ENCODE measurements at places on chromosomes 1 and 21.

- peak; percentile 98 for DNase-seq
Observed at GRCh38 chr1:172532700-172533512, at the start of gene SUCO. Gene SUCO (plus strand): TSS chr1:172533150. CDS start chr1:172533436, 286 bp downstream.

GRCh38 chr1:145877923-145878486 lies 7.7 kb downstream of the ANKRD35 start:
- no peak for DNase-seq

DNA sequence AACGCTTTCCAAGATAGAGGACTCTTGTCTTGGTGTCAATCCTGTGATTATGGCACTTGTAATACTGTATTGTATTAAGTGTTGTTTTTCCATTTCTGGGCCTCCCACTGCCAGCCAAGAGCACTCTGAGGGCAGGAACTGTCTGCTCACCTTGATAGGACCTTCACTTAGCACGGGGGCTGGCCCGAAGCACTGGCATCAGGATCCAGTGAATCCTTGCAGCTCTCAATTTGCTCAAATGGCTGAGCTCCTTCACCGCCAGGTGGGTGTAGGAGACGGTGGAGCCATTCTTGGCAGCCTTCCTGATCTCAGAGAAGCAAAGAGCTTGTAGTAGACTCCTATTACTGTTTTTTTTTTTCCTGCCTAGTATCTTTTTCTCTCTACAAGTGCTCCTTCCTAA lies 17.7 kb downstream of the MECR start:
- no peak for DNase-seq

DNA sequence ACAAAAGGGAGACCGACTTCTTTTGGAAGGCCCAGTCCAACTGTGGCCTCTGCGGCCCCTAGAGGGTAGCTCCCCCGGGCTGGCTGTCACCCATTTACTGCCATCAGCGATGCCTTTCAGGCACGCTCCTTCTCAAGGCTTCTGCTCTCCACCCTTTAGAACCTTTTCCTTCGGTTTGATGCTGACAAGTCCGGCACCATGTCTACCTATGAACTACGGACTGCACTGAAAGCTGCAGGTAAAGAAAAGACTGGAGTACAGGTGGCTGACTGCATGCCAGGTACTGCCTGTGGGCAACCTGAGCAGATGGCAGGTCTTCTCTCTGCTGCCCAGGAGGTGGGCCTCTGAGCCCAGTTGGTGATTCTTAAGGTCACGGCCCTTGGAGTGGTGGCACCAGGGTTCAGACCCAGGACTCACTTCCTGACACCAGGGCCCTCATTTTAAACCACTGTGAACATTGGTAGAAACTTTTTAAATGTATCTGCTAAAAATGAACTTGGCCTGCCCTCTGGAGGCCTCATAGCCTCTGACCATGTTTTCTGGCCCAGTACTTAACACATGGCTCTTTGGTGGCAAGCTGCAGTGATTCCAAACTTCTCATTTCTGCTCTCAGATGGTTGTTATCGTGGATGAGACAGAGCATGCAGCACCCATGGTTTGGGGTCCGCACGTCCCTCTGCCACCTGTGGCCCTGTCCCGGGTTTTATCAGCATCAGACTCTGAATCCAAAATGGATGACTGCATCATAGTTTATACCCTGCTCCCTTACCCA lies 45.7 kb downstream of the CAPN9 start:
- no peak for DNase-seq

DNA sequence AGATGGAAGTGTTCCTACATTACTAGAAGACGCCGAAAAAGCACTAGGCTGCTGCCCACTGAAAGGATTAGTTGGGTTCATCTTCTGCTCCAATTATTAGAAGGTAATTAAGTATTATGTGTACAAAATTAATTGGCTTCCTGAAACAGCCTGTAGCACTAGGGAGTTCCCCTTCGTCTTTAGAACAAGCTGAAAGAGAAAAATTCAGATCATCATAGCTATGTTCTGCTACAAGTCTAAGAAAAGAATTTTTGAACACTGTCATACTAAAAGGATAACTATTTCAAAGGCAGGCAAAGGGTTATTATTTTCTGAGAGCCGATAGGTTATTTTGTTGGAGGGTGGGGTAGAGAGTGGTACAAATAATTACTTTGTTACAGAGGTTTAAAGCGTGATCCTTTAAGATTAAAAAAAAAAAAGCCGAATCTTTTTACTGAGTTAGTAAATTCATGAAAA lies at the start of gene MCM3AP:
MCM3AP (minus strand) TSS at position 406 of the 456 bp plus-strand sequence; CDS start at position 81, 325 bp downstream.
- no peak for DNase-seq

DNA sequence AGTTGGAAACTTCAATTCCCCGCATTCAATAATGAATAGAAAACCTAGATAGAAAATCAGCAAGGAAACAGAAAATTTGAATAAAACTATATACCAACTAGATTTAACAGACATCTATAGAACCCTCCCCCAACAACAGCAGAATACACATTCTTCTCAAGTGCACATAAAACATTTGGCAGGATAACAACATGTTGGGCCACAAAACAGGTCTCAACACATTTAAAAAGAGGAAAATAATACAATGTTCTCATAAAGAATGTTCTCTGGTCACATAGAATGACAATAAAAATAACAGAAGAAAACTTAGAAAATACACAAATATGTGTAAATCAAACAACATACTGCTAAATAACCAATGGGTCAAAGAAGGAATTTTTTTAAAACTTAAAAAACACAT lies 24.9 kb downstream of the ITGB3BP start:
- no peak for DNase-seq

- DNase-seq: no peak
Observed at GRCh38 chr1:26359981-26360806, 6.3 kb upstream of the CRYBG2 start.

DNA sequence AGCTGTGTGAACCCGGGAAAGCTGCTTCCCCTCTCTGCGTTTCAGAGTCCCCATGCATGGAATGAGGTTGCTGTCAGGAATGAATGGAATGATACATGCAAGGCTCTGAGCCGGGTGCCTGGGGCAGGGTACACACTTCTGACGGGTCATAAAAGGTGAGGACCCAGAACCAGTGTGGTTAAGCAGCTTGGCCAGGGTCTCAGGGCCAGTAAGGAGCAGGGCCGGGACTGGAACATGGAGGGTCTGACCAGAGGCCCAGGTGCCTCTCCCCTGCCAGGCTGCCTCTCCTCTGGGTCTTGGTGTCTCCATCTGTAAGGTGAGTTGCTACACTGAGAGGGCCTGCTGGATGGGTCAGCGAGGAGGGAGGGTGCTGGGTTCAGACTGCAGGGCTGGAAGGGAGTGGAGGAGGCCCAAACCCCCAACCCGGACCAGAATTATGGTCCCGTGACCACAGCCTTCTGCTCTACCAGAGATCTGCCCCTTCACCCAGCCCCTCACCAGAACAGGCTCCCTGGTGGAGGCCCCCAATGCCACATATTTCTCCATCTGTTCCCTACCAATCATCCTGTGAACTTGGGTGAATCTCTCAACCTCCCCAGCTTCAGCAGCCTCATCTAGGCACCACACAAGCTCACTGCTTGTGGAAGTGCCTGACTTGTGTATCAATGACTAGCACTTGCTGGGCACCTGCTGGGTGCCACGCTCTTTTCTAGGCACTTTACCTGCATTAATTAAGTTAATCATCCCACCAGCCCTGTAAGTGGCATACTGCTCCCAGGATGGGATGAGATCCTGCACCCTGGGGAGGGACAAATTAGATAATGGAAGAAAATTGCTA lies 16.2 kb upstream of the LRP8 start:
- no peak for DNase-seq

- DNase-seq: no peak
Observed at GRCh38 chr1:218135371-218135770, 149.7 kb upstream of the RRP15 start.

- DNase-seq: no peak
Observed at GRCh38 chr21:29080454-29080941, 7.0 kb upstream of the CCT8 start.

DNA sequence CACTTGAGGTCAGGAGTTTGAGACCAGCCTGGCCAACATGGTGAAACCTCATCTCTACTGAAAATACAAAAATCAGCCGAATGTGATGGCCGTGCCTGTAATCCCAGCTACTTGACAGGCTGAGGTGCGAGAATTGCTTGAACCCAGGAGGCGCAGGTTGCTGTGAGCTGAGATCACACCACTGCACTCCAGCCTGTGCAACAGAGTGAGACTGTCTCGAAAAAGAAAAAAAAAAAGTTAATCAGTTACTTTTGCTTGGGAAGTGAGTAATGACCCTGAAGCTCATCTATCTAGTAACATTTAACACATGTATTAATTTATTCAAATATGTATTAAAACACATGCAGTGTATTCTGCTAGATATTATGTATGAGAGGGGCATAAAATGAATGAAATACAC lies 49.4 kb downstream of the ZNF326 start:
- DNase-seq: no peak

DNA sequence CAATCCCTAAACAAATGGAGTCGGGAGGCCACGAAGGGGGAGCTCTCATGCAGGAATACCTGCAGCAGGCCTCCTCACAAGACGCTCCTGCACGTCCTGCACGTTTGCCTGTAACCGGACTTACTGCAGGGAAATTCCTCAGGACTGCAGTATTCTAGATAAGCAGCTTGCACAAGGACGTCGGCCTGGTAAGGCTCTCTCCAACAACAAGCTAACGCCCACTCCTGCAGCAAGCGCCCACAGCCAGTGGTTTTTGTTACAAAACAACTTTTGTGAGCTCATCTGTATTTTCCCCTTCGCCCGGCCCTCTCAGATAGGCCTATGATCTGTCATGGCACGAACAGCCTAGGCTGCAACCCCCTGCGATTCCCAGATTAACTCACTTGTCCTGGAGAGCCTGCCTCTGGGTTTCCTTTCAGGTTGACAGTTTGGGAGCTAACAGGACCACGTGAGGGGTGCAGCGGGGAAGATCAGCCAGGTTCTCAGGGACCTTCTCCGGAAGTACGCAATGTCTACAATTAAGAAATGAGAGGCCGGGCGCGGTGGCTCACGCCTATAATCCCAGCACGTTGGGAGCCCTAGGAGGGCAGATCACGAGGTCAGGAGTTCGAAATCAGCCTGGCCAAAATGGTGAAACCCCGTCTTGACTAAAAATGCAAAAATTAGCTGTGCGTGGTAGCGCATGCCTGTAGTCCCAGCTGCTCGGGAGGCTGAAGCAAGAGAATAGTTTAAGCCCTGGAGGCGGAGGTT lies 921 bp upstream of the MIB2 start:
- DNase-seq: no peak

- DNase-seq: peak; percentile 14
Observed at GRCh38 chr1:155106862-155107261, 20.8 kb upstream of the EFNA1 start.

- no peak for DNase-seq
Observed at GRCh38 chr1:245652660-245653427, 498.1 kb downstream of the KIF26B start.

GRCh38 chr1:86231076-86231475 lies 74.5 kb upstream of the COL24A1 start:
- DNase-seq: no peak

GRCh38 chr1:29981586-29982239 lies 741.7 kb downstream of the MATN1 start:
- no peak for DNase-seq

GRCh38 chr1:246728311-246728710 lies 4.1 kb downstream of the SCCPDH start:
- DNase-seq: no peak

GRCh38 chr1:23401313-23401712 lies 23.2 kb downstream of the TCEA3 start:
- no peak for DNase-seq

GRCh38 chr1:151050051-151050688 lies 2.6 kb downstream of the C1orf56 start:
- DNase-seq: no peak

DNA sequence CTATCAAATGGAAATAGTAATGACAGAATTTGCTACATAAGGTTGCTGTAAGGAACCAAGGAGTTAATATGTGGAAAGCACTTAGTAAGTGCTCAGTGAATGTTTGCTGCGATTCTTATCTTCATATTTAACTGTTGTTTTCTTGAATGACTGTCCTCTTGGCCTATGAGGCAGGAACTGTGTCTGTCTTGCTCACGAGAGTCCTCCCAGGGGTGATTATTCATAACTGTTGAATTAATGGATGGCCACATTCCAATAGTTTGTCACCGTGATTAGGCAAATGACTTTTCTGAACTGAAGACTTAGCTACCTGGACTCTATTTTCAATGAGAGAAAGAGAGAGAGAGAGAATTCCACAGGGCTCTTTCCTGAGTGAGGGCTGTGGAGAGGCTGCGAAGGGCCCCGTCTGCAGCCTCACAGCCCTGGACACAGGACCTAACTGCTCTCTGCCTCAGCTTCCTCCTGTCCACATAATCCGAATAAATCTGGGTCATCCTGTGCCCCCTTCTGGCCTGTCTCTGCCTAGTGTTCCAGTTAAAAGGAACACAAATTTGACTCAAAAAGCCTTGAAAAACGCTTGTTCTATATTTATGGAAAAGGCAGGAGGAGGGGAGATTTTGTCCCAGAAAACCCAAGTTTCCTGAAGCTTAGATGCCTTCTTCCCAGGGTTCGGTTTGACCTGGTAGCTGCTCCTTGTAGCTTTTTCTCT lies 8.5 kb downstream of the EDN2 start:
- no peak for DNase-seq

DNA sequence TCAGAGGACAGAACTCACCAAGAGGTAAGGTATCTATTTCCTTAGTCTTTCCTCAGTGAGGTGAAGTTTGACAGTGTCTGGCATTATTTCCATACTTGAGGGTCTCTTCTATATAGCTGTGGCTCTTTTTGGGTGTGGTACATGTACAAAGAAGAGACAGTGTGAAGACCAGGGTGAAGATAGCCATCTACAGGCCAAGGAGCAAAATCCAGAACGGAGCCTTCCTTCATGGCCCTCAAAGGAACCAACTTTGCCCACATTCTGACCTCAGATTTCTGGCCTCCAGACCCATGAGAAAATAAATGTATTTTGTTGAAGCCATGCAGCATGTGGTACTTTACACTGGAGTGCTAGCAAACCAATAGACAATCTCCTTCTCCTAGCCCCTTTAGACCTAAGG lies 858.5 kb upstream of the B3GALT2 start:
- no peak for DNase-seq

DNA sequence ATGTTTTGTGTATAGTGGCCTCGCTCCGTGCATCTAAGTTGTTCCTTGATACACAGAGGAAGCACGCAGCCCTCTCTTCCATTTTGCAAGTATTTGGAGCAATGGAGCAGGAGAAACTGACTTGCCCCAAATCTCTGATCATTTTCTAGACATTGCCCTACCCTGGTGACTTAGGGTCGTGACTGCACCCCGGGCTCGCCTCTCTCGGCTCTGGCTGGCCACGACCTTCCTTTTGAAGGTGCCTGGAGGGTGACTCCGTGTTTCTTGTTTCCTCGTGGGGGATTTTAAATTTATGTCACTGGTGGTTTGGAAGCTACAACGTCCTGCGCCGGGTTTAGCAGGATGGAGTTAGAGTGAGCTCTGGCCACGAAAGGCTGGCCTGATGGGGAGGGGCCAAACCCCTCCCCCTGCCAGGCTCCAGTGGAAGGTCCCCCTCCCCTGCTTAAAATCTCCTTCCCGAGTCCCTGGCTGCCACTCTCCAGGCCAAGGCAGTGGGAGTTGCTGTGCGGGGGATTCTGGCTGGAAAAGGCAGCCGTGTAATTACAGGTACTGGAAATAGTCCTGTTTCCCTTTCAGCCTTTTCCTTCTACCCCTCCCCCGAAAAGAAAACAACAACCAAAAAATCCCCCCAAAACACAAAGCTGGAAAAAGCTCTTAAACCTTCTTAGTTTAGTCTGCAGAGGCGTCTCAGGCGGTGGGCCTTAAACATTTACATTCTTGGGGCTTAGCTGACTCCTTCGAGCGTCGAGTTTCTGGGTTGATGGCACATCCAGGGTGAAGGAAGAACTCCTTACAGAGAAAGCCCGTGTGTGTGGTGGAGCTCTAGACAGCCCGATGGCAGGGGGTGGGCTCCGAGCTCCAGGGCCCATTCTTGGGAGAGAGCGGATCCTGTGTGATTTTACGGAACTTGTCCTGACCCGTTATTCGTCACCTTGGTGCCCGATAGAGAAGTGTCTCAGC lies 28.1 kb downstream of the SPSB1 start:
- no peak for DNase-seq

All from SHP77 treated with DMSO at 0.1 percent for 48 hours (cell line).